ENCODE measurements at places on chromosomes 16 and 17.

- no peak for DNase-seq
Measured at GRCh38 chr17:43917348-43918025, 10.2 kb upstream of the MPP2 start.

DNA sequence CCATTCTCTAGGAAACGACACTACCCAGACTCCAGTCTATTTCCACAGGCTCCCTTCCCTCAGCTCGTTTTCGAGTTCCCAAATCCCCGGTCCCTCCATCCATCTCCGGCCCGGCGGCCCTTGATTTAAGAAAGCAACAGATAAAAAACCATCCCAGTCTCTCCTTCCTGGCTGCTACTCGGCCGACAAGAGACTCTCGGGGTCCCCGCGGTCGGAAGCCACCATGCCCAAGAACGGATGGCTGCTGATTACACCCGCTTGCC lies 182 bp downstream of the RPL26 start:
- no peak for DNase-seq

DNA sequence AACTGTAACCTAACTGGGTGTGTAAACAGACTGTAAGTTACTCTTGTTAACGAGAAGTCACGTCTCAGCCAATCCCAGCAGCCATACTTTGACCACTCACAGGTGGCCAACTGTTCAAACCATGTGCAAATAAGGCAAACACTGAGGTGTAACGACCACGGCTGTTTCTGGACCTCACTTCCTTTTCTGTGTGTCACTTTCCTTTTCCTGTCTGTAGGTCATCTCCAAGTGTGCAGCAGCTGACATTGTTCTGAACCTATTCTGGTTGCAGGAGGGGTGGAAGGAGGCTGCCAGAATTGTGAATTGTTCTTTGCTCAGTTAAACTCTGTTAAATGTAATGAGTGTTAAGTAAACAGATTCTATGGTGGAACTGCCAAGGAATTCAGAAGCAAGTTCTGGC lies 627.4 kb downstream of the KCNJ2 start:
- no peak for DNase-seq

DNA sequence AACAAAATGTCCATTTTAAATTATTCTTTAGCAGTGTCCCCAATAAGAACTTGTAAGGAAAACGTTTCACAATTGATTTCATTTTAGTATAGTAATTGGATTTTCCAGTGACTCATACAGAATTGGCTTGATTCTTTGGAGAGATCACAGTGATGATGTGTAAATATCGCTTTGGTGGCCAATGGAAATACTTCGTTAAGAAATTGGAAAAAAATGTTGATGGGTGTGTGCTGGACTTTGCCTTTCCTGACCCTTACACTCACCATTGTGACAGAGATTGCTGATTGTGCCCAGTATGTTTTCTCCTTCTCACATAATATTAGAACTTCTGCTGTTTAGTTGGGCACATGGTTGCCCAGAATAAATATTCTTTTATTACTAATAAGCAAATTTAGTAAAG lies 7.4 kb upstream of the EFCAB13 start:
- no peak for DNase-seq

DNA sequence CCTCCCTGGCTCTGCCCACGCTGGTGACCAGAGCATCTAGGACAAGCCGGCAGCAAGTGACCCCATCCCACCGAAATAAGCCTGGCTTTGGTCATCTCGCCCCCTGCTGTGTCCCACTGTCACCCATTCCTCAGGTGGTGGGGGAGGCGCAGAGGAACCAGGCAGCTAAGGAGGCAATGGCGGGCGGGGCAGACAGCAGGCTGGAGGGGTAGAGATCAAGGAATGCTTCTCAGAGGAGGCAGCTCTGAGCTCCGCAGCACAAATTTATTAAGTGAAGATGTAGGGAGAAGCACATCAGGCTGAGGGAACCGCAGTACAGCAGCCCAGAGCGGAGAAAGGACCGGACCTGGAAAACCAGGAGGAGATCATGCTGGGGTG lies 7.5 kb upstream of the KREMEN2 start:
- no peak for DNase-seq

GRCh38 chr16:27232061-27232900 lies 29.0 kb downstream of the KDM8 start:
- no peak for DNase-seq

GRCh38 chr17:79188685-79189084 lies 114.1 kb downstream of the ENGASE start:
- no peak for DNase-seq

- DNase-seq: no peak
Measured at GRCh38 chr16:65600046-65600445, 478.2 kb upstream of the CDH11 start.

GRCh38 chr17:67385122-67385988 lies 8.3 kb downstream of the PITPNC1 start:
- DNase-seq: no peak

GRCh38 chr16:10751291-10751697 lies 7.7 kb downstream of the NUBP1 start:
- no peak for DNase-seq

DNA sequence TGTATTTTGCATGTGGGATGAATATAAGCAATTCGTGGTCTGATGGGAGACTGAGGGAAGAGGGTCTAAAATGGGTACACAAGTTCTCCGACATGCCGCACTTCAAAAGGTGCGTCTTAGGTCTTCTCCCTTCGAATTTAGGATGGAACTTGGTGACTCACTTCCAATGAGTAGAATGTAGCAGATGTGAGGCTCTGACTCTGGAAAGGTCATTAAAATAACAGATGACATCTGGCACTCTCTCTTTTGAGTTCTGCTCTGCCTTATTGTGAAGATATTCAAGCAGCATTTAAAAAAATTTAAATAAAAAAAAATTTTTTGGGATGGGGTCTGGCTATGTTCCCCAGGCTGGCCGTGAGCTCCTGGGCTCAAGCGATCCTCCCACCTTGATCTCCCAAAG lies 92.7 kb downstream of the TMEM100 start:
- DNase-seq: no peak

GRCh38 chr16:68517606-68518166 lies 21.4 kb upstream of the ZFP90 start:
- no peak for DNase-seq

DNA sequence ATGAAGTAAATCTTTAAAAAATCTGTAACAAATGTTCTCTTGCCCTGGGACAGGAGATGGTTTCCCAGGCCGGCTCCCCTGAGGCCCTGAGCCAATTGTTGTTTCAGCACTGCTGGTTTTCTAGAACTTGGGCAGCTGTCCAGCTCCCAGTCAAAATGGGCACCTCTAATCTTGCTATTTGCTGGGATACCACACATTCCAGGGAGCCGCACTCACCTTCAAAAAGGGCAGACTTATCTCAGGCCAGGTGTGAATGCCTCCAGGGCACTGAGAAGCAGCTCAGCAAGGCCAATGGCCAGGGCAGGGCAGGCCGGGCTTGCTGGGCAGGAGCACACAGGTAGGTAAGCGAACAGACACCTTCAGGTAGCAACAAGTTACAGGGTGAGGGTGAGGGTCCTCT lies 24.4 kb downstream of the TRIM16 start:
- DNase-seq: no peak

Measured in NCI-H2081 treated with DMSO at 0.1 percent for 48 hours (cell line).